ENCODE measurements at places on chromosomes 12 and 14.
A peak's percentile ranks its signal among the peaks of the same experiment; 100 is the strongest.

DNA sequence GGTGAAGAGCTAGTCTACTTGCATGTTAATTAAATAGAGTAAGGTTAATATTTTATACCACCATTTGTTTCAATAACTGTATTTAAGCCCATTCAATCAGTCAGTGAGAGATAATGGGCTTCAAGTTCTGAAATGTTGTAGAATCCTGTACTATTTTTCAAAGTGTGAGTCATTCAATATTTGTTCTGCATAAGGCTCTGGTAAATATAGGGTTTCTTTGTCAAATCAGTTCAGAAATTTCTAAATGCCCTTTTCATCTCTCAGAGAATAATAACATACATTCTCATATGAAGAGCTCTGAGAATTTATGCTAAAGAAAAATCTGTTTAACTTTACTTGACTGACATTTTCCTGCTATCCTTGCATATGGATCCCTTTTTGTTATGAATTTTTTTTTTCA, 493.3 kb downstream of the TMTC2 start:
- DNase-seq: no peak

DNA sequence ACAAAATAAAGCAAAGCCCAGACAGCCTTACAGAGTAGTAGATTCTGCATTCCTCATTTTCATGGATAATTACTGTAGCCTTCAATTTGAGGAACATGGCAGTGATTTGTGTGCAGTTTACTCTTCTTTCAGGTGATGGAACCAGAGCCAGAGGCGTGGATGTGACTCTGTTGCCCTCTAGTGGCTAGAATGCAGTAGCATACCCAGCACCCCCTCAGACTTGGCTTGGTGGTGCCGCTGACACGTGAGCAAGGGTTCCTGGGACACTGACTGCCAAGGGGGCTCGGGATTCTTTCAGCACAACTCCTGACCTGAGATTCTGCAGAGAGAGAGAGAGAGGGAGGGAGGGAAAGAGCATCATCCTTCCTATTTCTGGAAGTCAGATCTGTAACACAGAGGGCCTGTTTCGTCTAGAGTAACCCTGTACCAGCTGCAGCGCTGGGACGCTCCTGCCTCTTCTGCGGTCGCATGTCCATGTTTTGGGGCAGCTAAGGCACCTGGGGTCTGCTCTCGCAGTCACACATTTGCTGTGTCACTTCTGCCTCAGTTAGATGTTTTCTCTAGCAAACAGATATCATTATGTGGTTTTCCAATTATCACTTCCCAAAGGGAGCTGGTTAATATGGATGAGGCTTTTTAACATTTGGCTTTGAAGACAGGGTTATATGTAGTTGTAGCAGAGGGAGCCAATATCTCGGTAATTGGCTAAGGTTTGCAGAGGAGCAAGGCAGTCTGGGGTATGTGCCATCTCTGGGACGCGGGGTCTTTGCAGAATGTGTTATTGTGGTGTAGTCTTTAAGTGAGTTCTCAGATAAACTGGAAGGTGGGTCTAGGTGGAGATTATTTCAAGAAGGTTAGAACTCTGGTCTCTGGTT, 428.1 kb downstream of the NRXN3 start:
- DNase-seq: no peak

DNA sequence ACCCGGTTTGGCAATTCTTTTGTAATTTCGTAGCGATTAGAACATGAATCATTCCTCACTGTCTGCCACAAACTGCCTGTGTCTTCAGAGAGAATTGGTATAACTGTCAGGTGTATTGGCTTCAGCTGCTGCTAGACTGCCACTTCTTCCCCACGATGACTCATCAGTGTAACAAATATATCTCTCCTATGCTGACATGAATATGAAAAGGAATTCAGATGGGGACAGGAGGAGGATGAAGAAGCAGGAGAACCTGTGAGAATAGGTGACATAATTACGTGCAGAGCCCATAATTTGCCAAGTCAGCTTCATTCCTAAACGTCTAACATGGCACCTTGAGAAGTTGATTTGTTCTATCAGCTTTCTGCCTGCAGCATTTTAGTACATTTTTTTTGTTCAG, 64.9 kb downstream of the FRMD6 start:
- no peak for DNase-seq

- peak; percentile 72 for DNase-seq
Observed at GRCh38 chr14:23154964-23155587, 28.4 kb downstream of the SLC7A8 start.

DNA sequence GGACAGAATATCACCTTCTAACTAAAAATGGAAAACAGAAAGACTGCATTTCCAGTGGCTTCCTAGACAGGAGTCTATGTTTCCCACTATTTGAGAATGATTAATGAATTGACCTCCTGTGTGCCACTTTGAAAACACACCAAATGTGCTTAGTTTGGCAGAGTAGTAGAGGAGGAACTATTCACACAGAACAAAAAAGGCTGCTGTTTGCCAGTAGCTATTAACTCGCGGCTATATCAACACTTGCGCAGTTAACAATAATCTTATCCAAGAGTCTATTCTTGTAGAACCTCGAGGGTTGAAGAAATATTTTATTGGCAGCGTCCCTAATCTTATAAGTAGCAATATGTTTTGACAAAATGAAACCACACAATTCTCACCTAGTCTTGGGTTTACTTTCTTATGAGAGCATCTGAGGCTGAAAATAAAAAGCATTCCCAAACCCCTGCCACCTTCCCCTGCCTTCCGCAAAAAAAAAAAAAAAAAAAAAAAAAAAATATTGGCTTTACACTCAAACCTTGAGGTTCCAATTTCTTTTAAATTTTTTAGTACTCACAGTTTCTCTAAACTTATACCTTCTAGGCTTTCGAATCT, 127.3 kb upstream of the FLRT2 start:
- no peak for DNase-seq

DNA sequence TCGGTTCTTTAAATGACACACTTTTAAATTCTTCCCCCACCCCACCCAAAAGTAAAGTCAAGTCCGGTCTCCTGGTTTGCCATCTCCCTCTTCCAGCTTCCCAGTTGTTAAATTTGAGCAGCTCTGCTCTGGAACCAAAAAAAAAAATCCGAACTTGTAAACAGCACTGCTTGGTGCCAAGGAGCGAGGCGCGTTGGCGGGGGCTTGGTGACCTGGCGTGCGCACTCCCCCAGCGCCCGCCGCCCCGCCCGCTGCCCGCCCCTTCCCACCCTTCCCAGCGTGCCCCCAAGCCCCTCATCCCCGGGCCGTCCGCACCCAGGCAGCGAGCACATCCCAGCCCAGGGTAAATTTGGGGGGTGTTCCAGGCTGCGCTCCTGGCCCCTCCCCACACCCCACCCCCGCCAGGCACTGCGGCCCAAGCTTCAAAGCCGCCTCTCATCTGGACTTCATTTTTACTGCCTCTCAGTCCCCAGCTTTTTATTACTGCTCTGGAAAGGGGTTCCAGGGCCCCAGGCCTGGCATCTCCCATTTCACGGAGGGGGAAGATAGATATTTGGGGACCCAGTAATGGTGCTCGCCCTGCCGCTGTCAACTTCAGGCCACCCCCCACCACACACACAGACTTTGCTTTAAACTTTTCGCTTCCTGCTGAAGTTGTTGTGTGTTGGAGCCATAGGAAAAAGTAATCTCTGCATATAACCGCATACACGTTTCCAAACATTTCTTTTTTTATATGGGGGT, 11.7 kb upstream of the ITGB7 start:
- DNase-seq: no peak

DNA sequence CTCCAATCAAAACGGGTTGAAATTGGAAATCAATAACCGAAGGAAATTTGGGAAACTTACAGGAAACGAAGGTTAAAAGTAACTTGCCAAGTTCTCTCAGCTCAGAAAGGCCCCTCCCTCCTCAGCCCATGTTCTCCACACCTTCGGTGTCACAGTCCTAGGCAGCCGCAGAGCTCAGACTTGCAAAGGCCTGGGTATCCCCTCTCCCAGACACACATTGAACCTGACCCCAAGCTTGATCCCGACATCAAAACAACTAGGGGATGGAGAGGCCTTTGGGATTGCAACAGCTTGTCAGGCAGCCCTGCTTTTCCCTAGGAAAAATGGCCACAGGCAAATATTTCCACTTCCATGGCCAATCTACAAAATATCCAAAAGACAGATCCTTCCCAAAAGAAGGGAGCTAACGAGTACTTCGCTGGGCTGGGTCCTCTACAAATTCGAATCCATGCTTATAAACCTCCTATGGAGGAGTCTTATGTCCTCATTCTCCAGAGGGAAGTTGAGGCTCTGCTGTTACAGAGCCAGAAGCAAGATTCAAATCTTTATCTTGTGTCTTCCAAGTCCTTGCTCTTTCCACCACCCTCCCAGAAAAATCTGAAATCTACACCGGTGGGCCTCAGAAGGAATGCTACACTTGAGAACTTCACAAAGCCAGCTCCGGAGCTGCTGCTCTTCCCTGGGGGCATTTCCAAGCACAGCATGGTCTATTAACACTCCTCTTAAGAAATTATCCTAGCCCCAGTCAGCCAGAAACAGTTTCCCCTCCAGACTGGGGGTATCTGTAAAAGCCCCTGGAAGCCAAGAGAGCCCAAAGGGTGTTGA, 35.7 kb upstream of the PNMA1 start:
- DNase-seq: no peak

DNA sequence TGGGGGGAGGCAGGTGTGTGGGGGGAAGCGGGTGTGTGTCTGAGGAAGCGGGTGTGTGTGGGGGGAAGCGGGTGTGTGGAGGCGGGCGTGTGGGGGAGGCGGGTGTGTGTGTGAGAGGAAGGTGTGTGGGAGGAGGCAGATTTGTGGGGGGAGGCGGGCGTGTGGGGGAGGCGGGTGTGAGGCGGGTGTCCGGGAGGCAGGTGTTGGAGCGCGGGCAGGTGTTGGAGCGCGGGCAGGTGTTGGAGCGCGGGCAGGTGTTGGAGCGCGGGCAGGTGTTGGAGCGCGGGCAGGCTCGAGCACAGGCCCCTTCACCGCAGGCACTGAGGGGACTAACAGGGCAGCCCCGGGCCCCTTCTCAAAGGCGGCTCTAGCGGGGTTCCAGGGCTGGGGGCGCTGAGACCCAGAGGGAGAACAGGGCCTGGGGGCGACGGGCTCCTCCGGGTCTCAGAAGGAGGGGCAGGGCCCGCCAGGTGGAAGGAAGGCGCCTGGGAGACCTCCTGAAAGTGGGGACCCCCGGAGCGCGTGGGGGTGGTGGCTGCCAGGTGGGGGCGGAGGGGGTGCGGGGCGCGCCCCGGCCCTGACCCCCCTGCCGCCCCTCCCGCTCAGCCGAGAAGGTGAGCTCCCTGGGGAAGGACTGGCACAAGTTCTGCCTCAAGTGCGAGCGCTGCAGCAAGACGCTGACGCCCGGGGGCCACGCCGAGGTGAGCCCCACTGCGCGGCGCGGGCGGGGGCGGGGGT, 3.2 kb downstream of the CRIP2 start:
- DNase-seq: no peak

DNA sequence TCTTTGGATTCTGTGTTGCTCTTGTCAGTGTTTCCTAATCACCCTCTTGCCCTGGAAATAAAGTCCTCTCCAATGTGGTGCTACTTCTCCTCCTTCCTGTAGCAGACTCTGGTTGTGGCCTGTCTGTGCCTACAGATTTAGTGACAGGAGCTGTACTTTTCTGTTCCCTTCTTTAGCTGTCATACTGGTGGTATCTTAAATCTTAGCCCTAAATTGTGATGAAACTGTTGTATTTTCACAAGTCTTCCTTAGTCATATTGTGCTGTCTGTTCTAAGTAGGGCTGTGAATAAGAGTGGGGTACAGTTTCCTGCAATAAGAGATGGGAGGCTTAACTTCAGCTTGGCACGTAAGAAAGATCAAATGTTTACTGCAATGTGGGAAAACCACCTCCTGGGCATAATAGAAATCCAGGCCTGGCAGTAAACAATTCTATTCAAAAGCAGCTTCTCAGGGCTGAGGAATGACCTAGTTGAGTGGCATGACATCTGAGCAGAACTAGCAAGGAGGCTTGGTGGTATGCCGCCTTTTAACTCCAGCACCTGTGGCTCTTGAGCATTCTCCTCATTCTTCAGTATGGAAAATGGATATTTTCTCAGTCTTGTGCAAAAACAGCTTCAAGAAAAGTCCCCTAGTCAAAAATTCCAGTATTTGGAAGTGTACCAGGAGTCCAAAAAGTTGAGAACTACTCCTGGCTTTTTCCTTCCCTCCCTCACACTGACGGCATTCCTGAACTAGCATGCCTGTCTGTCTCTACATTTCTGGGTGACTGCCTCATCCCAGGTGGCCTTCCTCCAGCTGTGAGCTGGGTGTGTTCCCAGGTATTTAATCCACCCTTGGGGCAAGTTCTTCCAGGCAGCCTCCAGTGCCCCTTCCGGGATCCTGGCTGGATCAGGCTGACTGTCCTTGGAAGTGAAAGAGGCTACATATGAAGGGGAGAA, 19.5 kb downstream of the ANO6 start:
- DNase-seq: no peak

- DNase-seq: no peak
Observed at GRCh38 chr14:81980601-81981306, 447.1 kb upstream of the SEL1L start.

GRCh38 chr12:43132291-43132690, 419.7 kb downstream of the ADAMTS20 start:
- DNase-seq: no peak

DNA sequence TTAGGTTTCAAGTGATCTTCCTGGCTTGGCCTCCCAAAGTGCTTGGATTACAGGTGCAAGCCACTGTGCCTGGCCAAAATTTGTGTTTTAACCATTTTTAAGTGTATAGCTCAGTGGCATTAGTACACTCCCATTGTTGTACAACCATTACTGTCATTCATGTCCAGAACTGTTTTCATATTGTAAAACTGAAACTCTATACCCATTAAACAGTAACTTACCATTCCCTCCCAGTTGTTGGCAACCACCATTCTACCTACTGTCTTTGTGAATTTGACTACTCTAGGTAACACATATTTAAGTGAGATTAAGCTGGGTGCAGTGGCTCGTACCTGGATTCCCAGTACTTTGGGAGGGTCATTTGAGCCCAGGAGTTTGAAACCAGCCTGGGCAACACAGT, 67.3 kb upstream of the KCNH3 start:
- no peak for DNase-seq

GRCh38 chr12:117151403-117152031, 38.8 kb downstream of the FBXO21 start:
- no peak for DNase-seq

DNA sequence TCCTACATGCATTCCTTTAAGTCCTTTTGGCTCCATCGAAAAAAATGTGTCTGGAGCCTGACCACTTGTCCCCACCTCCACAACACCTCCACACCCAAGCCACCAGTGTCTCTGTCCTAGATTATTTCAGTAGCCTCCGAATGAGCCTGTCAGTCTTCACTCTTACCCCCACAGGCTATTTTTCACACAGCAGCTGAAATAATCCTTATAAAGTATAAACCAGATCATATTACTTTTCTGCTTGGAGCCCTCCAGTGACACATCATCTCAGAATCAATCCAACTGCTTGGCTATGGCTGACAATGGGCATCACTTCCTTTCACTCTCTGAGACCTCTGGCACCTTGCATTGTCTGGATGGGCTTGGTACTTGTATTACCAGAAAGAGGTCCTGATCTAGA, 44.9 kb downstream of the BBS10 start:
- DNase-seq: no peak

- DNase-seq: no peak
Observed at GRCh38 chr14:100155756-100156616, 3.5 kb downstream of the DEGS2 start.

- no peak for DNase-seq
Observed at GRCh38 chr12:2101771-2102170, 49.0 kb downstream of the CACNA1C start.
